Stomach (tissue), 19 donors: ENCODE measurements at places on chromosomes 2 and 18. TPM values are rescaled to one million over a fixed set of nuclear protein-coding genes. Genes with fewer than 3 reads are reported as not detected.

The KIF5C gene
- 14.7 TPM for total RNA-seq

The LGALSL gene
- 8.8 TPM for total RNA-seq

GRCh38 chr18:31176531-31176930 is 13.9 kb upstream of the DSC1 start:
- H3K36me3 ChIP-seq = no peaks in the 10 kb centered on the region
- no peak for DNase-seq
- H3K27ac ChIP-seq = no peak overlapping the region
- H3K4me3 ChIP-seq = no peak overlapping the region
- no peaks in the 10 kb centered on the region for H3K4me1 ChIP-seq

- peaks cover 32% of the 10 kb centered on the region for H3K4me1 ChIP-seq
- peaks cover 79% of the 10 kb centered on the region for H3K36me3 ChIP-seq
- no peak overlapping the region for H3K4me3 ChIP-seq
- H3K27ac ChIP-seq = peak overlapping the region; percentile 49
- DNase-seq = no peak
- H3K27me3 ChIP-seq = no peaks in the 10 kb centered on the region
These were observed 5.0 kb upstream of the FARP2 start for GRCh38 chr2:241350878-241351639.

DNA sequence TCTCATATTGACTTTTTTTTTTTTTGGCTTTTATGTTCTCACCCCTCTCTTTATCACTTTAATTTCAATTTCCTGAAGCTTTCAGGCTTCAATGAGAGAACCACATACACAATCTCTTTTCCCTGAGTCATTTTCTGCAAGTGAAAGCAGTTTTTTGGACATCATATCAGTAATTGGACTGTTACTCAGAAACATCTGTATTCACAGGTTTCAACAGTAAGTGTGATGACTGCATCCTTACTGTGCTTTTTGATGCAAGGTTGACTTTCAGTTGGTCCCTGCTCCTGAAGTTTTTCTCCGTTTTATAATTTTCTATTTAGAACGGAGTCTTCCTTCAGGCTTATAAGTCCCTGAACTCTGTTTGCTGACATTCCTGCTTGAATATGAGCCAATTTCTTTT is 70.5 kb upstream of the CCBE1 start:
- H3K36me3 ChIP-seq = no peaks in the 10 kb centered on the region
- no peak overlapping the region for H3K4me3 ChIP-seq
- no peak for DNase-seq
- H3K27ac ChIP-seq = no peak overlapping the region
- H3K27me3 ChIP-seq = peaks cover 10% of the 10 kb centered on the region

DNA sequence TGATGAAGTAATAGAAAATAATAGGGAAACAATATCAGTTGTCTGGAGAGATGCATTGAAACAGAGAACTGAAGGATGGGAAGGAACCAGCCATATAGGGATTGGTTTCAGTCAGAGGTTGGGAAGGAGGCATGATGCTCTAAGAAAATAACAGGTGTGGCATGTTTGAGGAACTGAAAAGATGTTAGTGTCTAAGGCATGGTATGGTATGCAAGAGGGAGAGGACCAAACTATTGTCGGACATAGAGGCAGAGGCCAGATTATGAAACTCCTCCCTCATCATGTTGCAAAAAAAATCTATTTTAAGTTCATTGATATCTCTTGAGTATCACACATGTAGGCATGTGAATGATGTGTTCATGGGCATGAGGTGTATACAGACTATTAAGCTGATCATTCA is 48.9 kb upstream of the EMILIN2 start:
- H3K4me3 ChIP-seq = no peak overlapping the region
- no peaks in the 10 kb centered on the region for H3K4me1 ChIP-seq
- DNase-seq = no peak
- H3K27me3 ChIP-seq = no peaks in the 10 kb centered on the region
- no peak overlapping the region for H3K27ac ChIP-seq

DNA sequence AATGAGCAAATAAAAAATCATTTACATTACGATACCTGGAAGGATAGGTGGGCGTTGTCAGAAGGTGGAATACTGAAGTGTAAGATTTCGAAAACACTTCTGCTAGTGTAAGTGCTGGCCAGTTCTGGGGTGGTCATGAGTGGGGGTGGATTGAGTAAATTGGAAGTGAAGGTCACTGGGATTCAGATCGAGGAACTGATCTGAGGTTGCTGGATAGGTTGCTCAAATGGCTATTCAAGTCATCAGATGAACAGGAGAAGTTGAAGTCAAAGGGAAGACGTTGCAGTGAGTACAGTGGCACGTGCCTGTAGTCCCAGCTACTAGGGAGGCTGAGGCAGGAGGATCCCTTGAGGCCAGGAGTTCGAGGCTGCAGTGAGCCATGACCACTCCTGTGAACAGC is 95.7 kb downstream of the MALT1 start:
- no peaks in the 10 kb centered on the region for H3K27me3 ChIP-seq
- no peaks in the 10 kb centered on the region for H3K36me3 ChIP-seq
- no peak overlapping the region for H3K27ac ChIP-seq
- DNase-seq = no peak

The SLC4A5 gene
- 2.5 TPM for total RNA-seq

The DCDC2C gene
- total RNA-seq = not detected

The VIT gene
- total RNA-seq = 9.1 TPM

DNA sequence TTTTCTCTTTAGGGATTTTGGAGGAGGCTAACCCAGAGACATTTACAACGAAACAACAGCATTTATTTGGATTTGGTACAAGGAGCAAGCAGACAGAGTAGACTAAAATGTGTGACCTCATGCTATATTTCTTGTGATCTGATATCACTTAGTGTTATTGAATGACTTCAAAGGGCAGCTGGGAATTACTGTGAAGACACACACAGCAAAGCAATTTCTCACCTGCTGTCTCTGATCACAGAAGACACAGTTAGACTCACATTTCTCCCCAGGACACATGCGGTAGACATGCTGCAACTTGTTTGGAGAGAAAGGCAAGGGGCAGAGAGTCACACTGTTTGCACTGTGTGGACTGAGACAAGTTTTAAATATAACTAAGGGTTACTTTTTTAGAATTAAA is 67.5 kb downstream of the LTBP1 start:
- H3K27me3 ChIP-seq = no peaks in the 10 kb centered on the region
- DNase-seq = no peak
- no peak overlapping the region for H3K4me3 ChIP-seq
- H3K36me3 ChIP-seq = no peaks in the 10 kb centered on the region
- H3K4me1 ChIP-seq = peaks cover 15% of the 10 kb centered on the region

The LRRC30 gene
- total RNA-seq = not detected

The CRYBA2 gene
- 2.8 TPM for total RNA-seq

DNA sequence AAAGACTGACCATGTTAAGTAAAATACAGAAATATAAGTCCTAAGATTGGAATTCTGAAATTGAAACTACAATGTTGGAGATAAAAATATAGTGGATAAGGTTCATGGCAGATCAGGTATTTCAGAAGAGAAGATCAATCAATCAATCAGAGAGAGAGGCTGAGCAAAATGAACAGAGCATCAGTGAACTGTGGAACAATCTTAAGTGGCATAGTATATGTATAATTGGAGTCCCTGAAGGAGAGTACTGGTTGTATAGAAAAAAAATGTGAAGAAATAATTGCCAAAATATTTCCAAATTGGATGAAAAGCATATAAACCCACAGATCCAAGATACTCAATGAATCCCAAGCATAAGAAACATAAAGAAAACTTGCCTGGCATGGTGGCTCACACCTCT is 35.0 kb downstream of the ASB18 start:
- H3K27me3 ChIP-seq = peaks cover 6% of the 10 kb centered on the region
- no peaks in the 10 kb centered on the region for H3K4me1 ChIP-seq
- no peak overlapping the region for H3K27ac ChIP-seq
- no peaks in the 10 kb centered on the region for H3K36me3 ChIP-seq
- no peak overlapping the region for H3K4me3 ChIP-seq

GRCh38 chr2:48914477-48915089 is 159.1 kb upstream of the LHCGR start:
- no peak overlapping the region for H3K27ac ChIP-seq
- H3K36me3 ChIP-seq = no peaks in the 10 kb centered on the region
- H3K27me3 ChIP-seq = no peaks in the 10 kb centered on the region
- H3K4me1 ChIP-seq = no peaks in the 10 kb centered on the region
- no peak overlapping the region for H3K4me3 ChIP-seq

DNA sequence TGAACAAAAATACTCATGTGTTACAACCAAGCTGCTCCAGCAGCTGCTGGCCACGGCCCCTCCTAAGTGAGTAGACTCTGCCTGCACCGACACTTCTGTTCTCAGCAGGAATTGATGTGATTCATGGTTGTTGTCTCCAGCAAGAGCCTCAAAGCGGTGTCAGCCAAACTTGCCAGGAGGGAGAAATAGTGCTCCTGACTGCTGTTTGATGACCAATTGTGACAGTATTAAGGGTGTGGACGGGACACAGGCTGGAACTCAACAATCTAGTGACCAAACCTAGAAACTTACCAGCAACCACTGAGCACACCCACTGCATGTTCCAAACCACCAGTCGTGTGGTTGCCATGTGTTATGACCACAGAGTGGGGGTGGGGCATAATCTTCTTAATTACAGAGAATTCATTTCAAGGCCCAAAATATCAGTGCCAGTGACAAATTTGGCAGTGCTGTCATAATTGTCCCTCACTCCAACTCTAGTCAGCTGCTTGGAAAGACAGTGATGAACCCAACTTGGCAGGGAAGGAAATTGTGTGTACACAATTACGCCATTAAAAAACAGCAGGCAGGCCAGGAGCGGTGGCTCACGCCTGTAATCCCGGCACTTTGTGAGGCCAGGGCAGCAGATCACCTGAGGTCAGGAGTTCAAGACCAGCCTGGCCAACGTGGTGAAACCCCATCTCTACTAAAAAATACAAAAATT is 30.4 kb downstream of the FBLN7 start:
- DNase-seq = no peak
- H3K27ac ChIP-seq = no peak overlapping the region
- H3K27me3 ChIP-seq = no peaks in the 10 kb centered on the region

The RNU2-63P gene
- not detected for total RNA-seq

DNA sequence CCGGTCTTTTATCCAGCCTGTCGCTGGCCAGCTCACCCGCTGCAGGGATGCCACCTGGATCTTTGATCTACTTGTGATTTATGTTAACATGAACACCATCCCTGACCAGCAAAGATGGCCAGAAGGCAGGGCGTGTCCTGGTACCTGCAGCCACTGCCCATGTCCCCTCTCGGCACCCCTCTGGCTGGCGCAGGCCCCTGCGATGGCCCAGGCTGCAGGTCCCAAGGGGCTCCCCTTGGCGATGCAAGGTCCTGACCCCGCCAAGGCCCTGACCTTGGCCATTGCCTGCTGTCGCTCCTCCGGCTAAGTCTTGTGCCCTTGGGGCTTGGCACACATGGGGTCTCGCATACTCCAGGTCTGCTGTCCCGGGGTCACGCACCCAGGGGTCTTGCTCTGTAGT is 214.9 kb downstream of the TWIST2 start:
- no peak overlapping the region for H3K4me3 ChIP-seq
- no peaks in the 10 kb centered on the region for H3K27me3 ChIP-seq
- no peak for DNase-seq

DNA sequence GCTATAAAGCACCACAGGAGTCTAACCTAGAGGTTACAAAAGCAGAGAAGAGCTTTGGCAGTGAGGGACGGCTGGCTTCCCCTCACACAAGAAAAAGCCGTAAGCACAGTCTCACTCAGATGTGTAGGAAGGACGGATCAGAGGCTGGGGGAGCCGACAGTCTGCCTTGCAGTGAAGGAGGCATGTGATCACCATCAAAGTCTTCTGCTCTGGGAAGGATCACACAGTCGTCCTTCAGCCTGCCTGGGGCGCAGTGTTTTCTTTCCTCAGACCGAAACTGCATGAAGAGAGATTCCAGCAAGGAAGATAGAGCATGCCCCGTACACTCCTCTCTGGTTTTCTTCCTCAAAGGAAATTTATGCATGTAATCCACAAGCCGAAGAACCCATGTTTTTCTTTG is 24.1 kb downstream of the GATA6 start:
- H3K4me1 ChIP-seq = peaks cover 44% of the 10 kb centered on the region
- no peak overlapping the region for H3K4me3 ChIP-seq
- no peaks in the 10 kb centered on the region for H3K36me3 ChIP-seq
- DNase-seq = peak; percentile 82

GRCh38 chr2:72996117-72996502 is 75.4 kb downstream of the SFXN5 start:
- DNase-seq = no peak
- H3K36me3 ChIP-seq = peaks cover 19% of the 10 kb centered on the region
- H3K27ac ChIP-seq = no peak overlapping the region
- H3K4me3 ChIP-seq = no peak overlapping the region
- H3K27me3 ChIP-seq = no peaks in the 10 kb centered on the region
- no peaks in the 10 kb centered on the region for H3K4me1 ChIP-seq

DNA sequence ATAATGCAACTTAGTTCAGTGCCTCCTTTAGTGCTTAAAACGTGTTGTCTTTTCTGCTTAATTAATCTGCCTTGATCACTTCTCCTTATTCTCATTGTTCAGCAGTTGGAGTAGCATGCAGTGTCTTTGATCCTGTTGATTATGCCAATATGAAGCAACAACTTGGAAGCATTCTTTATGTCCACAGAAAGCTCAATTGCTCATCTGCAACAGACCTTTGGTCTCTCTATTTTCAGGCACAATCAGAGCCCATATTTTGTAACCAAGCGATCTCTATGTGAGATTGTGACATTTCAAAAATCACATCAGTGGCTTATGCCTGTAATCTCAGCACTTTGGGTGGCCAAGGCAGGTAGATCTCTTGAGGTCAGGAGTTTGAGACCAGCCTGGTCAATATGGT is 217.3 kb downstream of the NYAP2 start:
- H3K27me3 ChIP-seq = no peaks in the 10 kb centered on the region
- no peak overlapping the region for H3K4me3 ChIP-seq
- DNase-seq = no peak
- no peaks in the 10 kb centered on the region for H3K4me1 ChIP-seq
- H3K36me3 ChIP-seq = no peaks in the 10 kb centered on the region

The DYNAP gene
- not detected for total RNA-seq

DNA sequence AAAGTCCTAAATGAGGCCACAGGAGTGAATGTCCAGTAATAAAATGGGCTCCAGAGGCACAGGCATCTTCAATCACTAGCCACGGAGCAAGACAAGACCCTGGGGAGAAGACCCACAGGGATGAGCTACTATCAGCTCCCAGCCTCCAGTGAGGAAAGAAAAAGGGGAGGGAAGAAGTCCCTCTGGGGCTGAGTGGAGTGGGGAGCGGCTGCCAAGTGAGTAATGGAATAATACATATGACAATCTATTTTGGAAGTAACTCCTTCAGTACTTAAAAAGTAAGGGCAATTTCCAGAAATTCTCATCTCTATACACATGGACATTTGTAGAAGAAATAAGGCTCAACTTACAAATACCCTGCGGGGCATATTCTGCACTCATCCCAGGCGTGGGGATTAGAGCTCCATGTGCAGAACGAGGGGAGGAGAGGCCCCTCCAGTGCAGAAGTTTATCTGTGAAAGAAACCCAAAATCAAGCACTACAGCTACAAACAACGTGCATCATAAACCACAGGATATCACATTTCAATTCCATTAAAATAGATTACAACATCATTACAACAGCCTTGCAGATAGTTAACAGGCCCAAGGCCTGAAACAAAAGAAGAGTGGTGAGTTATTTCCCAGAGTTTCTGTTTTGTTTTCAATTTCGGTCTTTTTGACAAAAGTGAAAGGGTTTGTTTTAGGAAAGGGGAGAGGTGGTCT is 84.9 kb downstream of the BCL11A start:
- peaks cover 6% of the 10 kb centered on the region for H3K4me1 ChIP-seq
- H3K27ac ChIP-seq = no peak overlapping the region
- H3K36me3 ChIP-seq = no peaks in the 10 kb centered on the region
- no peak overlapping the region for H3K4me3 ChIP-seq

- H3K4me1 ChIP-seq = peaks cover 77% of the 10 kb centered on the region
- H3K4me3 ChIP-seq = no peak overlapping the region
- DNase-seq = no peak
- no peaks in the 10 kb centered on the region for H3K27me3 ChIP-seq
- H3K36me3 ChIP-seq = no peaks in the 10 kb centered on the region
These were observed 5.0 kb downstream of the NAB1 start for GRCh38 chr2:190653931-190654330.

The ALKAL2 gene
- 29.8 TPM for total RNA-seq
